ENCODE measurements at places on chromosomes 12 and 14.

GRCh38 chr14:61925043-61925442 lies 162.8 kb downstream of the SNAPC1 start:
- DNase-seq: no peak

DNA sequence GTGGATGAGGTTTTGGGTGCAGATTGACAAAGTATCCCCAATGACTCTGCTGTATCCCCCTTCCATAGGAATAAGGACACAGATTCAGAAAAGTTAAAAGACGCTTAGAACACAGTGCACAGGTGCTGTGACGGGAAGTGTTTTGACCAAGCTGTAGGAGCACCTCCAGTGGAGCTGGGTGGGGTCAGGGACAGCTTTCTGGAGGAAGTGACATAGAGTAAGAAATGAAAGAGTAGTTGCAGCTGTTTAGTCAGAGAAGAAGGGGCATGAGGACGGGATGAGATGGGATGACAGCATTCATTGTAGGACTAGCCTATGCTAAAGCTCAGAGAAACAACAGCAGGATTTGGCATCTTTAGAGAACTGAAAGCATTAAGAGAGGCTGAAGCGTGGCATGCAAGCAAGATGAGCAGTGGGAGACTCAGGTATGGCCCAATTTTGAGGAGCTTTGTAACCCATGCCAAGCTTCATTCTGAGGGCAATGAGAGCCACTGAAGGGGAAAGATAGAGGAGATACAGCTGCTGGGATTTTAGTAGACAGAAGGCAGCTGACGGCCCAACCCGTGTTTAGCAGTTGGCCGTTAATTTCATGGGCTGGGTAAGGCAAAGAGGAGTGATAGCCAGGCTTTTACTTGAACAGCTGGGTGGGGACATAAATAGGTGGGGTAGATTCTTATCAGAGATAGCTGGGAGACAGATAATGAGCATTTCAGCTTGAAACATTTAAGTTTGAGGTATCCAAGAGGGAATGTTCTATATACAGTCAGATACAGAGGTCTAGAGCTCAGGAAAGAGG lies 131.8 kb upstream of the KRAS start:
- DNase-seq: no peak

- DNase-seq: no peak
Measured at GRCh38 chr14:65949711-65950516, 536.3 kb upstream of the CCDC196 start.

GRCh38 chr14:34436960-34437728 lies 24.9 kb downstream of the SPTSSA start:
- no peak for DNase-seq

DNA sequence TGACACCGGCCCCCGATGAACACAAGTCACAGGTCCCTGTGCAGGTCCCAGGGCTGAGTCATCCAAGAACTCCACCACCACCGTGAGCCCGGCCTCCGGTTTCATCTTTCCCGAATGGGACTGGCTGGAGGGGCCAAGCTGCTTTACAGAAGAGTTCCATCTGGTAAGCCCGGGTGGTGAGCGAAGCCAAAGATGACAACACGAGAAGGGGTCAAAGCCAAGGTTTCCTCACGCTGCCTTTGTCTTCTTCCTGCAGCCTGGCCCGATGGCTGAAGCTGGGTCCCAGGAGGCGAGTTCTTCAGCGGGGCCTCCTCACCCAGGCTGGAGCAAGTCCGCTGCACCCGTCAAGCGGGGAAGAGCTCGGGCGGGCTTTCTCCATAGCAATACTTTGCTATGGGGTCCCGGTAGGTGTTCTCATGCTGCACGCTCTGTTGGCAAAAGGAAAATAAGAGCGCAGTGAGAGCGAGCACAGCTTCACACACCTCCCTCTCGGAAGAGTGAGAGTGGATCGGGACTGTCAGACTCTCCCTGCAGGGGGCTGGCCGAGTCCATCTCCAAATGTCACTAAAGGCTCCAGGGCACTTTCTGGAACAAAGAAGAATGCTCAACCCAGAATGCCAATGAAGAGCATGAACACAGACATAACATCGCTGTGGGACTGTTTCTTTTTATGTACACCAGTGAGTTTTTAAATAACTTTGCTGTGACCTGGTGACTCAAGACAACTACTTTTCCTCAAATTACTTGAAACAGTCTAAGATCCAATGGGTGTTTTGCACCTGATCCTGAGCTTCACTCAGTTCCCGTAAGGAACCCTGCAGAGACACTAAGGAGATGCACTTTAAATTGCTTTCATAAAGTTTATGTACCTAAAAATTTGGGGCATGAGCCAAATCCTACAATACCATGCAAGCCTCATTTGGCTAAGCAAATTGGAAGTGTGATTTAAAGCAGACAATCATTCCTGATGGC lies 20.1 kb downstream of the SPRING1 start:
- DNase-seq: no peak

DNA sequence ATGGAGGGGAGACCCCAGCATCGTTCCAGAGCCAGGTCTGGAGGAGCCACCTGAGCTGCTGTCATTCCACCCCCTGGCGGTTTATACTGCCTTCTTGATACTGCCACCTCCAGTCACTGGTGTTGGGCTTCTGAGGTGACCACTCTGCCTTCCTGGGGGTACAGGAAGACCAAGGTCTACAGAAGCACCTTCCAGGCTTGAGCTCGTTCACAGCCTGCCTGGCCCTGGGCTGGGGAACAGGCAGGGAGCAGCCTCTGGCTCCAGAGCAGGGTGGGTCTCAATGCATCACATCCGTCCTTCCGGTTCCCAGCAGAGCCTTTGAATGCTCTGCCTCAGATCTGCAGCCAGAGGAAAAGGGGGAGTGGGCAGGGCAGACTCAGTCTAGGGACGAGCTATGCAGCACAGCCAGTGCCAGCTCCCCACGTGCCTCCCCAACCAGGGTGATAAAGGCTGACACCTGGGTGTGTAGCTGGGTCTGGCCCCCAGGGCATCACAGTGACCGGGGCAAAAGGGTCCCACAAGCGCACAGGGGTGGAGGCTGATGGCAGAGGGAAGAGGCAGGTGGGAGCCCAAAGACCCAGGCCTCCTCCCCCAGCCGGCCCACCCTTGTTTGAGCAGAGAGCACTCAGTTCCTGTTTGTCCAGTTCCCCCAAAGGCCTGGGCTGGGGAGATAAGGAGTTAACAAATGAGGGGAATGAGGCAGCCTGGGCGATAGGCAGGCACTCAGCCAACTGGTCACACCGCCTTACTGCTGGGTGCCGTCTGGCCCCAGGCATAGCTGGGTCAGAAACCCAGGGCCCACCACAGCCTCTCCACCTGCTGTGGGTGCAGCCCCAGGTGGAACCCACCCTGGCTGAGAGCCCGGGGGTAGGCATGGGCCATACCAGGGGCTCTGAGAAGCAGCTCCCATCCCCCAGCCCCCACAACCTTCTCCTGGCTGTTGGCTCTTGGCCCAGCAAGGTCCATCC lies 17.1 kb downstream of the DEGS2 start:
- DNase-seq: no peak

GRCh38 chr14:73503648-73504047 lies 12.9 kb downstream of the RIOX1 start:
- DNase-seq: no peak

GRCh38 chr14:23299211-23299957 lies 3.3 kb downstream of the PPP1R3E start:
- DNase-seq: no peak

DNA sequence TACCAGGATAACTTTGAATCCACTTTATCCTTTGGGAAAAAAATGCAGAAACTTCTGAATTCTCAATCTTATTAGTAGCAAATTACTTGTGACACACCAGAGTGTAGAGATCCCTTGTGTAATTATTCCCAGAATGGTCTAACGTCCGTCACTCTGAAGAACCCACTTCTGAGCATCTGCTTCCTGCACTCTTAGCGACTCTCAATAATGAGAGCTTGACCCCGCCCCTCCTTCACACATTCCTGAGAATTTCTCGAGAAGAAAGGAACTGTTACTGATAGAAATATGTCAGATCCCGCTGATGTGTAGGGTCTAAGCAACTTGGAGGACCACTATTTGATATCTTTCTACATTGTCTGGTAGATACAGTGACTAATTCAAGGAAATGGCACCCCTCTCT lies 218.3 kb upstream of the PDZRN4 start:
- DNase-seq: no peak

DNA sequence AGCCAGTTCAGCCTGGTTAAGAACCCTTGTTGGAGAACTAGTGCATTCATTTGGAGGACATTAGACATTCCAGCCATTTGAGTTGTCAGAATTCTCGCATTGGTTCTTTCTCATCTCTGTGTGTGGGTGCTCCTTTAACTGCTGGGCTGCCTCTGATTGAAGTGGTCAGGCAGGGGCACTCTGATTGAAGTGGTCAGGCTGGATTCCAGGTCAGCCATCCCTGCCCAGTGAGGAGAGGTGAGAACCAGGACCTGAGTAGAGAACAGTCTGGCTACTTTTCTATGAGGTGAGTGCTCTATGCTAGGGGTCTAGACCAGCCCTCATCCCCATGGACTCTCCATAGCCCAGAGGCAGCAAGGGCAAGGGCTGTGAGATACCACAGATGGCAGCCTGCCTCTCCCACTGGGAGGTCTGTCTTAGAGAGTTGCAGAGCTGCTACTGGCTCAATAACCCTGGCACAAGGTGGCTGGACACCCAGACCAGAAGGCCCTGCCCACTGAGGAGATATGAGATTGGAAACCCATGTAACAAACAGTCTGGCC lies 691.6 kb downstream of the TMTC2 start:
- no peak for DNase-seq

GRCh38 chr12:52015532-52016041 lies 8.8 kb downstream of the TAMALIN start:
- no peak for DNase-seq

GRCh38 chr12:71594214-71594948 lies 69.3 kb downstream of the ZFC3H1 start:
- no peak for DNase-seq

DNA sequence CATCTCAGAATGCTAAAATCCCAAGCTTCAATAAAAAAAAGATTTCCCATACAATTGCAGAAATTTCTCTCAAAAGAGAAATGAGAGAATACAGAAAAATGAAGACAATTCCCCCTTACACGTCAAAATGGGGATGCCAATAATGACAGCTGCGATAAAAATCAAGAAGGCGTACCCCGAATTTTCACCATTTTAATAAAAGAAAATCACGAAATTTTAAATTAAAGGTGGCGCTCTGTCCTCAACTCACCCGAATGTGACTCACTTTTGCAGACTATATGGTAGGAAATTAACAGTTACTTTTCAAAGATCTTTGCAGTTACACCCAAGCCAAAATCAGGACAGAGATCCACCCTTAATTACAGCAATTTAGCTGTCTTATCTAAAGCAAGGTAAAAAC lies 2.1 kb downstream of the ATP2B1 start:
- no peak for DNase-seq

DNA sequence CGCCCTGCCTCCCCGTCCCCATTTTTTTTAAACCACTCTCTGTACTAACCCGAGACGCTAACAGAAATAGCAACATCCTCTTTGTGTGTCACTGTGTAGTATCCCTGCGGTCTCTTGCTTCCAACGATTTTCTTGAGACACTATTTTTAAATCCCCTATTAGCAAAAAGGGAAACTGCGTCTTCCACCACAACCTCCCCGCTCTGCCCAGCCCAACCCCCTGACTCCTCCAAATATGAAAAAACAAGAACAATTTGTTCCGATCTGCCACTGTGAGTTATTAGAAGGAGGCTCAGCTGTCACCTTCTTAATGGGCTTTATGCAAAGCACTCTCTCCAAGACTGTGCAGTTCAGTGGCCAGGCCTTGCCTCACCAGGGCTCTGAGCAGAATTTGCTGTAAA lies 76.3 kb downstream of the MAP1LC3B2 start:
- DNase-seq: no peak

- DNase-seq: no peak
Measured at GRCh38 chr14:66104486-66104885, 381.7 kb upstream of the CCDC196 start.

DNA sequence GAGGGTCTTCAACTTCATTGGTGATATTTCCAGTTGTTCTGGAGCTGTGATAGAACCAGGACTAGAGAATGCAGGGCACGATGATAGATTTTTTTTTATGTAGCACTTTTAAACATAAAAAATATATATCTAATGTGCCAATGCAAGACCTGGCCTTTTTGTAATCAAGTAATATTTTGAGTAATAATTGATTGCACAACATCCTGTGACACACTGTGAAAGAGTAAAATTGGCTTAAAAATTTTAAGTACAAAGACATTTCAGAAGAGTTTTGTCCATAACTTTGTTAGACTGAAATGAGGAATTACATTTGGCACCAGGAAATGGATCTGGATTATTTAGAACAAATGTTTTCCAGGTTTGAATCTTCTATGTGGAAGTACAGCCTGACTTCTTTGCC lies 22.1 kb downstream of the PRKCH start:
- no peak for DNase-seq

- DNase-seq: no peak
Measured at GRCh38 chr14:26444822-26445221, 153.0 kb downstream of the NOVA1 start.

DNA sequence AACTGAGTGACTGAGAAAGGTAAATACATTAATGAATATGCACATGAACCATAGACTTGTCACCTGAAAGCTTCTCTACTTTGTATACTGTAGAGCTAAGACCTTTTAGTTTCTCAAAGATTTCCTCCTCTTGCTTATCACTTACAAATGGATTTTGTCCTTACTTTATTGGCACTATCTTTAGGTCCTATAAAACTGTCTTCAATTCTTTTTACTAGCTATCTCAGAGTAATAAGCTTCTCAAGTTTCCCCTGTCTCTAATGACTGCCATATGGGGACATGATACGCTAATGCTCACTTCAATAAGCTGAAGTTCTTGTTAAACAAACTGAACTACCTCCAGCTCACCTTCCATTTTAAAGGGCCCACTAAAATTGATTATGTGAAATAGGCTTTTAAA lies 468.2 kb upstream of the CCDC196 start:
- DNase-seq: no peak

- no peak for DNase-seq
Measured at GRCh38 chr14:95227279-95227860, 70.0 kb upstream of the DICER1 start.

- no peak for DNase-seq
Measured at GRCh38 chr12:110347767-110348166, 55.7 kb downstream of the ANAPC7 start.

- no peak for DNase-seq
Measured at GRCh38 chr12:106311139-106311538, 8.6 kb downstream of the TCP11L2 start.

DNA sequence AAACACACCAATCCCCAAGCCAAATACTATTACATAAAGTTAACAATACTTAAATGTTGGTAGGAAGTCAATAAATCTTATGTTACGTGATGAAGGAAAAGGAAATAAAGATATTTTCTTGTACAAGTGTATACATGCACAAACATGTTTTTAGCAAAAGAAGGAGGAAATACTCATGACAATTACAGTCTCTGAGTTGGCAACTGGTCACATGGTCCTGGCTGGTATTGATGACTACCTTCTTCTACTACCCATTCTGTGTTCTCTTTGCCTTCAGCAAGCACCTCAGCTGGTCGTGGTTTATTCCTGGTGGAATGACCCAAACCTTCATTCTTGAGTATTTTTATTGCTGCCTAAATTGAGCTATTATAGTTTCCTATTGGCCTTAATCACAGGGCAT lies 84.8 kb downstream of the PLBD1 start:
- DNase-seq: no peak

GRCh38 chr14:89797148-89797547 lies 157.4 kb downstream of the EFCAB11 start:
- DNase-seq: no peak

All from stimulated activated CD8-positive, alpha-beta memory T cell treated with anti-CD3 and anti-CD28 coated beads, Interleukin-7, amount 100 ng/mL, for 4 hours (primary cell).